ENCODE measurements at places on chromosomes 2 and 18. TPM values are rescaled to one million over a fixed set of nuclear protein-coding genes. Genes with fewer than 3 reads are reported as not detected.

Gene SNTG2
- polyA plus RNA-seq = 9.1 TPM

Gene PSMD14
- polyA plus RNA-seq = 61.1 TPM

Gene SERPINB11
- 0.34 TPM for polyA plus RNA-seq

Gene HDHD2
- polyA plus RNA-seq = 32.3 TPM

Gene KCNG2
- polyA plus RNA-seq = 0.50 TPM

All from testis (tissue), 5 donors.